Activated CD8-positive, alpha-beta memory T cell treated with anti-CD3 and anti-CD28 coated beads for 1 hour (primary cell): ENCODE measurements at places on chromosomes 3 and 15.

DNA sequence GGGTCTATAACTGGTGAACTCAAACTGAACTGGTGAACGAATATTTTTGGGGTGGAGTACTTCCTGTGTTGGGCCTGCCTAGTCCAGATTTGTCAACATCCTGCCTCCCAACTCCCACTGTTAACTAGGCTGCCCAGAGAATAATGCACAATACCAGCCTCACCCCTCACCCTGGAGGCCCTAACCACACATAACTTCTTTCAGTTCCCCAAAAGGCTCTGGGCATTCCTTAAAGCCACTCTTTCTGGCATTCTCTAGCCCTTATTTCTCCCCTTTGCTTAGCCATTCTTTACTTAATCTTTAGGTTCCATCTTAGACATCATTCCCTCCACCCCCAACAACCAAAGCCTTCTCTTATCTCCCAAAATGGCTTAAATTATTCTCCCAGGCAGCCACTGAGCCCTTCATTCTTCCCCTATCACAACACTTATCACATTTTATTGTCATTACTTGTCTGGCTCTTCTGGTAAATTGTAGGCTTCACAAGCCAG lies 9.1 kb upstream of the SEC11A start:
- DNase-seq: no peak

- DNase-seq: no peak
Measured at GRCh38 chr3:133750259-133750656, 4.1 kb downstream of the TF start.

GRCh38 chr3:136958939-136959338 lies 1.2 kb downstream of the IL20RB start:
- no peak for DNase-seq

DNA sequence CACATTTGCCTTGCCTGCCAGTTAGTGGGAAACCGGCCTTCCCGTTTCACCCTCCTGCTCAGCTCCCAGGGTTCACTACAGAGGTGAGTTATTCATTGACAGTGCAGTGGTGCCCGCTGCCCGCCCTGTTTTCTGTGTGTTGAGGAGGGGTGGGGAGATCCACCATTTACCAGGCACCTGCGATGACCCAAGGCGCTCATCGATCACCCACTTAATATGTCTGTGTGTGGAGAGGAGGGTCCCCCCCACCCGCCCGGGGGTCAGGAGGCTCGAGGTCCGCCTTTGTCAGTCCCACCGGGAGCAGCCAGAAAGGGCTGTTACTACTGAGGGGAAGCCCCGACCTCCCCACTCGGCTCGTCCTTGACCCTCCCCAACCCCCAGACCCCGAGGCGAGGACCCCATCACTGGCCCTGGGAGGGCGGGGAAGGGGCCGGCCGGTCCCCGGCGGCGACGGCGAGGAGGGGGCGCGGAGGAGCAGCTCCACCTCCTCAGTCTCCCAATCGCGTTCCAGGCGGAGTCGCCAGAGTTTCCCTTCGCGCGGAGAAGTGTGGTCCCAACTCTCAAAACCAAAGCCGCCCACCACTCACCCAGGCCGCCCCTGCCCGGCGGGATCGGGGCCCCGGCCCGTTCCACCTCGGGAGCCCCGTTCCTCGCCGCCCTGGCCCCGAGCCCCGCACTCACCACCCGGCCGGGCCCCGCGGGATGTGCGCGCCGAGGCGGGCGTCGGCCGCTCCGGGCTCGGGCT lies 1.1 kb downstream of the PLXNB1 start:
- DNase-seq: no peak
